Stimulated activated CD8-positive, alpha-beta memory T cell treated with anti-CD3 and anti-CD28 coated beads, Interleukin-4, amount 100 ng/mL, for 1 hour (primary cell): ENCODE measurements at places on chromosomes 12 and 14.

DNA sequence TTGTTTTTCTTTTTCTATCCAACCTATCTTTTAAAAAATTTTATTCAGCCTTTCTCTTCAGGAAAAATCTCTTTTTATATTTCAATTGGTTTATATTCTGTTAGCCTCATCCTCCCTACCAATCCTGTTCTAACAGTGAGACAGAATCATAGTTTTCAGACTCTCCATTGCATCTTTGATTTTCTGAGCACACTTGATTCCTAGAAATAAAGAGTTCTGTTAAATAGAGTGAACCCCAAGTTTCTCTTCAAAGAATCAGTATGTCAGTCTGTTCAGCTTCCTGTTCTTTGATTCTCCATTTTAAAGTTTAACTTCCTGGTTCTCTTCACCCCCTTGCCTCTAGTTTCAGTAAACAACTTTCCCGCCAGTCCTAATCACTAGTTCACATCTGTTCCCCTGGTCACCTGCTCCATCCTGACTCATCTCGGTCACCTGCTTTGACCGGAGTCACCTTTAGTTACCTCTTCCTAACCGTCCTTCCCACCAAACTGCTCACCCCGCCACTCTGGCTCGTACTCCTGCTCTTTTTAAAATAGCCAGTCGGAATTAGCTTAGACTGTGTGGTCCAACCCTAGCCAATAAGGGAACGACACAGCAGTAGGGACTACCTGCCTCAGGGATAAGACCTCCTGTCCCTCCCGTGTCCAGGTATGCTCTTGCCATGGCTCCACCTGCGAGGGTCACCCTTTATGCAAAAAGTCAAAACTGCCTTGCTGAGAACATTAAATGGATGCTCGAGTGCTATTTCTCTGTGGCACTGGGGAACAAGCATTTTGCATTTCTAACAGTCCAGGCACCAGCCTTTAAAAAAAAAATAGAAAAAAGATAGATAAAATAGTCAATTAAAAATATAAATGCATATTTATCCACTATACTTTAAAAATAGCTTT lies 48.4 kb downstream of the DDX51 start:
- DNase-seq = no peak

DNA sequence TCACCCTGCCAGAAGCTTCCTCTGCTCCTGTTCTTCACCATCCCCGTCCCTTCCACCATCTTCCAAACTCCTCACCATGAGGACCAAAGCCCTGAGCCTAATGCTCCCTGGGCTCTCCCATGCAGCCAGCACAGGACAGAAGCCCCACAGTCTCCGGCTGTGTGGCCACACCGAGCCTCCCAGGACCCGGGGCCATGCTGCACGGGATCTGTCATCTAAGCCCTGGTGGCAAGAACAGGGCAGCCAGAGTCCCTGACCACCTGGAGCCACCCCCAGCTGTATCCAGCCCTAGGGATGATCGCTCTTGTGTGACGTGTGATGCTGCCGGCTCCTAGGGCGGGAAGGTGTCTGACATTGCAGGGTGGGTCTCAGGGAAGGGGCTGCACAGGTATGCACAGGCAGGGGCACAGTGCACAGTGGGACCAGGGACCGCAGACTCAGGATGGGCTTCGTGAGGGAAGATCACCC lies 8.1 kb downstream of the TMEM179 start:
- no peak for DNase-seq

DNA sequence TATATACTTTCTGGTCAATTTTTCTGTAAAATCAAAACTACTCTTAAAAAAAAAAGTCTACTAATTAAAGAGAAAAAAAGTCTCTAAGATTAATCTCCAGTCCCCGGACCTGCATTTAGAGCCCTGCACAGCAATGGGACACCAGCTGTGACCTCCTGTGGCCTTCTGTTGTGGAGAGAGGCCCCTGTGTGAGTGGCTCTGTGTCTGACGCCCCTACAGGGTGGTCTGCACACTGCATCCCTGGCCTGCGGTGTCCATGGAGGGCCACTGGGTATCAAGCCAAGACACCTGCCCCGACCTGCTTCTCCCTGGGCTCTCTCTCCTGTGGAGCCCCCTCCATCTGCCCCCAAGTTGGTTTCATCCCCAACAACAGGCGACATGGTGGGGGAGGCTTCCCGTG lies 248.0 kb upstream of the DIO3 start:
- no peak for DNase-seq

GRCh38 chr12:89470741-89471509 lies 53.7 kb downstream of the GALNT4 start:
- no peak for DNase-seq

DNA sequence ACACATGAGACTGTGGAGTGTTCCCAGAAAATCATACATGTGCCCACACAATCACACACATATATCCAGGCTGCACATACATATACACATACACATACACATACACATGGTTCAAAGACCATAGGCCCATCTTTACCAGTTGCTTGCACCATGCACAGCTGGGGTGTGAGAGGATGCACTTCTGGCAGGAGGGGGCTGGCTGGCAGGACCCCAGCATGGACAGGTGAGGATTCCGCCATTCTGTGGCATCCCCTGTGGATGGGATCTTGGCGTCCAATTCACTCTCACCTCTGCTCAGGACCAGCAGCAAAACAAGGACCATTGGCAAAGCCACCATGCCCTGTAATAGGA lies 7.0 kb downstream of the ITGB7 start:
- no peak for DNase-seq

- DNase-seq = no peak
These were observed 54.6 kb upstream of the OAS1 start for GRCh38 chr12:112852127-112852526.

DNA sequence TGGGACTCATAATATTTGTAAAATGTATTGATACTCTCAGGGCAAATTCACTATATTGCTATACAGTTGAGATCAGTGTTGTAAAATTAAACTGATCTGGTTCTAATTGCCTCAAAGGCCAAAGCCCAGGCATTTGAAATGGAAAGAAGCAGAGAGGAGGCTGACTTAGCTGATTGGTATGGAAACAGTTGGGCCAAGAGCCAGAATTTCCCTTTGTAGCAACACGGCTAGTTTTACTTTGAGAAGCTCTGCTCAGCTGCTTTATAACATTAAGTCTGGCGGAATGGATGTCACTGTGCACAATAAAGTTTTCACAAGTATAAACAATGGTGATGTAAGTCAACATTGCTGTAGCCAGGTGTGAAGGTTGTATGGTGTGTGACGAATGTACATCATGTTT lies 186.4 kb downstream of the MSRB3 start:
- DNase-seq = no peak

DNA sequence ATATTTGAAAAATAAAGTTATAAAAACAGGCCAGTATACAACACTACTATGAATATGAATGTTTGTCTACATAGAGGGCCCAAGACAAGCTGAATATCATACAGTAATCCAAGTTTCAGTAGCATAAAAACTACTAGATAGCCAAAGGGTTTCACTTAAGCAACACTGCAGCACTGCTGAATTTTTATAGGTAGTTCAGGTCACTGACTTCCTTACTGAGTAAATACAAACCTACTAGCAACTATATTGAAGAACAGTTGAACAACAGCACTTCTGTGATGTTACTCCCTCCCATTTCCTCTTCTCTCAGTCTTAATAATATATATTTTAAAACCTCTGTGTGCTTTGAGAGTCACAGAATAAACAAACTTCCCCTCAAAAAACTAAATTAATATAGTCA lies 42.7 kb downstream of the GTF2A1 start:
- DNase-seq = no peak

DNA sequence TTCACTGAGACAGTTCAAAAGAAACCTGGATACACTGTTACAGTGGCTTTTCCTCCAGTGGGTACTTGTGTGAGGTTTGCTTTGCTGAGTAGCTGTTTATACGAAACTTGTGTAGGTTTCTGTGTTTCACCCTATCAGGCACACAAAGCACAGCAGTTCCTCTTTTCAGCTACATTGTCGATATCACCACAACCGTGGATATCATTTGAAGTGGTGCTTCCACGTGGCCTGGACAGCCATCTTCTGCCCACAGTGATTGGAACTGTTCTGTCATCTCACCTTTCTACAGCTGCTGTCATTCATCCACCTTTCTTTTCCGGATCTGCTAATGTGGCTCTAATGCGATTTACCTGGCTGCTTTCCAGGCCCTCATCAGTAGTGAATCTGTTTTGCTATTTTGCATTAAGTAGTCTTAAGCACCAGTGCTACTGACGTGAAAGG lies 368.8 kb downstream of the SYT1 start:
- no peak for DNase-seq
